AML-193 (cell line): ENCODE measurements at places on chromosomes 5 and 9.

- no peak for DNase-seq
Observed at GRCh38 chr9:97479496-97480159, 21.8 kb upstream of the TMOD1 start.

DNA sequence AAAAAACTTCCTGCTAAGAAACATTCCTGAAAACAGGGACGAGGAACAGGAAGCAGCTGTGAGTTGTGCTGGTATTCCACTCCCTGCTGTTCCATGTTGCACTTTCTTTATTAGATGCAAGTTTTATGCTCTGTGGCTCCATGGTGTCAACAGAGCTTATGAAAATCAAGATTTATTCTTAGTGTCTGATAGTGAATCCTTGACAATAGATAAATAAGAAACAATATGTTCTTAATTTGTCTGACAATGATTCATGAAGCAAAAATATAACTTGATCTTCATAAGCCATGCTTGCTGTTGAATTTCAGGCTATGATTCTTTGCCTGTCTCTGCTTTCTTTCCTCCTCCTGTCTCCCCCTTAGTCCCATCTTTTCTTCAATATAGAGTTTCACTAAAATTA, 119.6 kb downstream of the DROSHA start:
- DNase-seq, result no peak

- no peak for DNase-seq
Observed at GRCh38 chr9:134054891-134055811, 12.7 kb downstream of the BRD3 start.

DNA sequence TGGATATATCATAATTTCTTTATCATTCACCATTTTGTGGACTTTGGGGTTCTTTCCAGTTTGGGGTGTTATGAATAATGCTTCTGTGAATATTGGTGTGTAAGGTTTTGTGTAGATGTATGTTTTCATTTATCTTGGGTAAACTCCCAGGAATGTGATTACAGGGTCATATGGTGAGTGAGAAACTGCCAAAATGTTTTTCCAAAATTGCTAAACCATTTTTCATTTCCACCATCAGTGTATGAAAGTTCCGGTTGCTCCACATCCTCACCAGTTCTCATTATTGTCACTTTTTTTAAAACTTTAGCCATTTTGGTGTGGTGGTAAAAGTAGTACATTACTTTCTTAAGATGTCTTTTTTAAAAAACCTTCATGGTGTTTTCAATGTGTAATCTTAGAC, 152.9 kb downstream of the NIPBL start:
- no peak for DNase-seq

GRCh38 chr5:4348919-4349318, 753.3 kb downstream of the IRX1 start:
- DNase-seq, result no peak

- no peak for DNase-seq
Observed at GRCh38 chr5:318341-318897, 3.1 kb upstream of the AHRR start.

DNA sequence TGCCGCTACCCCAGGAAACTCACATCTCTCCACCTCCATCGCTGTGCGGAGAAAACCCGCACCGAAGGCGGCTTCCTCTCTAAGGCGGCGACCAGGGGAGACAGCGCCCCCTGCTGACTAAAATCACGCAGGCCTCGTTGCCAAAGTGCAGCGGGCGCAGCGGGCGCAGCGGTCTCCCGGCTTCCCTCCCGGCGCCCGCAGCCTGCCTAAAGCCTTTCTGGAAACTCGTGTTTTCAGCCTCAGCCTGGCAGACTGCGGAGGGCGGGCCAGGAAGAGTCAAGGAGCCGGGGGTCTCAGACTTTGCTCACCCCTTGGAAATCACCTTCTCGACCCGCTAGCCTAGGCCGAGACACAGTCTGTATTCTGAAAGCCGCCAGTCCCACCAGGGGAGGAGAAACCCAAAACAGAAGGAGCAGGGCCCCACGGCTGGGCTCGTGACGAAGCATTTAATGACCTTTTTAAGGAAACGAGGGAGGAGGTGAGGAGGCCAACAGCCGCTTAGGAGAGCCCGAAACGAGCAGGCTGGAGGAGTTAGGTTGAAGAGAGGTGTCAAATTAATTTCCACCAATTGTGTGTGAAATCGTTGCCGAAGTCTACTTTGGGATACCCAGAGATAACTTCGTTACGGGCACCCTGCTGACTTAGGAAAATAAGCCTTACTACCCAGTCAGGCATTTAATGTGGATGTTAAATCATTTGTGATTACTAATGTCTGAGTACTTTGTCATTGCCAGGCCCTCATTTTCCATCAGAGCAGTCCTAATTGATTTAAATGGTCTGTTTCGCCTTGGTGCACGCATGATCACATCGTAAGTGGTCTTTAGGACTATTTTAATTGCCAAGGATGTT, 7.3 kb upstream of the FOXB2 start:
- DNase-seq, result no peak

GRCh38 chr5:41156739-41157138, 56.6 kb downstream of the C6 start:
- DNase-seq, result no peak

- no peak for DNase-seq
Observed at GRCh38 chr5:170773024-170773985, 10.2 kb upstream of the GABRP start.

DNA sequence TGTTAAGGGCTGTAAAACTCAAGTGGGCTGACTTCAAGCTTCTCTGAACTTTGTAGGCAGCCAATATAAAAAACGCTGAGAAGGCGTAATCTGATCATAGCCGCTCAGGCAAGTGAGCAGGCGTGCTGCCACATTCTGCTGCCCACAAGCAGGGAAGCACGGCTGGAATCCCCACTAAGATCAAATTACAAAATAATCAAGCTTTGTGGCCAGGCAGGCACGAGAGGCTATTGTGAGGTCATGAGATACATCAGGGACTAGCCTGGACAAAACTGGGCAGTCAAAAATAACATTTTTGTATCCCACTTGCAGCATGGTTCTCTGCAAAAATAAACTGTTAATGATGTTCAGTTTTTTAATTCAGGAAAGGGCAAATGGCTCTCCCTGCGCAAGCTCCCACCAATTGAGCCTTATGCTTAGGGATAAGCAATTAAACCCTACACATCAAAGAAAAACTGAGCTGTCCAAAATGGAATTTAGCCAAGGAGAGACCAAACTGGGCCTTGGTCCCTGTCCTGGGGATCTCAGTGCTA, 64.0 kb downstream of the POU5F2 start:
- DNase-seq, result no peak

DNA sequence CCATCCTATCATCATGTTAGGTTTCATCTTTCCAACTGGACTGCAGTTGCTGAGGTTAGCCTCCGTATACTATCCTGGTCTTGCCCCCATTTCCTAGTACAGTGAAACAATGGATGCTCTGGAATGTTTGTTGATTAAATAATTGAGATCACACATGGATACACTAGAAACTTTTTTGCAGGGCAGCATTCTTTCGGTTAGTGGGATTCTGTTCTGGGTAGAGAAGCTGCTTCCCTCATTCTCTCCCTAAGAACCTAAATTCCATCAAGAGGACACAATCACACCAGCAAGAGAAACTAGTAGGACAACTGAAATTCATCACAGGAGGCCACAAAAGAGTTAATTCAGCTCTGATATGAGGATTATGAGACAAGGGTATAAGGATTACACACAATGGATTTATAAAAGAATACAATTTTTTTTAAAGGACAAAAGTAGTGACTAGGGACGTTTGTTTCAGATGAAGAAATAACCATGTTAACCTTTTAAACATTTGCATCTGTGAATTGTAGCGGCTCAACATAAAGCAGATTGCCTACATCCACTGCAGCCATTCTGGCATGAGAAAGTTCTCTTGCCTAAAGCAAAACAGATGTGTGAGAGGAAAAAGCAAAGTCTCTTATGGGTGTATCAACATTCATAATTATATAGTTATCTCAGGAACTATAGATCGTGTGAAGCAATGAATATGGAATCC, 162.7 kb upstream of the LHFPL2 start:
- DNase-seq, result no peak

DNA sequence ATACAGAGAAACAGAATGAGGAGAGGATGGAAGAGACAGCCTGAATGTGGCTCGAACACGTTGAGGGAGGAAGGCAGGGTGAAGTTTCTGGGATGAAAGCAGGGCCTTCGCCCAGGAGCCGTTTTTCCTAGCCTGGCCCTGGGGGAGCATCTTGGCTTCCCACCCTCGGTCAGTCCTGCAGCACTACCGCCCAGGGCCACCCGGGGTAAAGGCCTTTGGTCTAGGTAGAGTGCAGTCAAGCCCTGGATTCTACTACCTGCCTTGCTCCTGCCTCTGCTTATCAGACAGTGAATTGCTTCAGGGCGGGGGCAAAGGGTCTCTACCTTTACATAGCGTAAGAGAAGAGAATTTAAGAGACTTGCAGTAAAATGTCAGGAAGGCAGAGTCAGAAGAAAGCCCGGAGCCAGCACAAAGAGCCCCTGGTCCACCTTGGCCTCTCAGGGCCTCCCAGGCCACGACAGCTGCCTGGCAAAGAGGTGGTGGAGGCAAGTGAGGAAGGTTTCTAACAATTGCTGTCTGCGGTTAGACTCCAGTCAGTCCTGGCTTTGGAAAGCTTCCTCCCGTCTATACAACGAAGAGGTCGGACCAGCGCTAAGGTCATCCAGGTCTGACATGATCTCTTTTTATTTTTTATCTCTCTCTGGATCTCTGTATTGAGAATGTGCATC, 17.9 kb downstream of the COL15A1 start:
- no peak for DNase-seq

GRCh38 chr5:523441-524222, 617 bp downstream of the SLC9A3 start:
- no peak for DNase-seq
